ENCODE measurements at places on chromosomes 2 and 18. TPM values are rescaled to one million over a fixed set of nuclear protein-coding genes. Genes with fewer than 3 reads are reported as not detected.

GRCh38 chr2:42068571-42069178, 20.9 kb downstream of the PKDCC start:
- peaks cover 13% of the 10 kb centered on the region for H3K4me1 ChIP-seq
- no peak overlapping the region for H3K27ac ChIP-seq
- no peak overlapping the region for H3K4me3 ChIP-seq
- no peaks in the 10 kb centered on the region for H3K27me3 ChIP-seq

GRCh38 chr18:54878159-54878622, 49.9 kb downstream of the RAB27B start:
- no peaks in the 10 kb centered on the region for H3K4me1 ChIP-seq
- H3K4me3 ChIP-seq: no peak overlapping the region
- H3K27me3 ChIP-seq: peaks cover 8% of the 10 kb centered on the region
- H3K27ac ChIP-seq: no peak overlapping the region
- no peaks in the 10 kb centered on the region for H3K36me3 ChIP-seq

GRCh38 chr2:216927163-216927562, 67.3 kb upstream of the TNP1 start:
- H3K4me1 ChIP-seq: no peaks in the 10 kb centered on the region
- H3K27ac ChIP-seq: no peak overlapping the region
- H3K27me3 ChIP-seq: peaks cover 3% of the 10 kb centered on the region
- peaks cover 1% of the 10 kb centered on the region for H3K36me3 ChIP-seq
- H3K4me3 ChIP-seq: no peak overlapping the region
- no peak for DNase-seq

Gene NT5C1B
- not detected for total RNA-seq

GRCh38 chr18:58026857-58027256, 17.2 kb upstream of the NEDD4L start:
- H3K27ac ChIP-seq: no peak overlapping the region
- no peaks in the 10 kb centered on the region for H3K27me3 ChIP-seq
- H3K4me3 ChIP-seq: no peak overlapping the region
- DNase-seq: no peak
- no peaks in the 10 kb centered on the region for H3K36me3 ChIP-seq

DNA sequence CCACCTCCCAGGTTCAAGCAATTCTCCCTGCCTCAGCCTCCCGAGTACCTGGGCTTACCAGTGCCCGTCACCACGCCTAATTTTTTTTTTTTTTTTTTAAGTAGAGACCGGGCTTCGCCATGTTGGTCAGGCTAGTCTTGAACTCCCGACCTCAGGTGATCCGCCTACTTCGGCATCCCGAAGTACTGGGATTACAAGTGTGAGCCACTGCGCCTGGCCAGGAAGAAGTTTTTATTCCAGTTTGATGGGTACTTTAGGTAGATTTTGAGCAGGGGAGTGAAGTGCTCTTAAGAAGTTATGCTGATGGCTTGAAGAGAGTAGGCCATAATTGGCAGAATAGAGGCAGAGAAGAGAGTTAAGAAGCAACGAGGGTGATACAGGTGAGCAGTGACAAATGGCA, 25.3 kb downstream of the FZD5 start:
- H3K4me1 ChIP-seq: no peaks in the 10 kb centered on the region
- no peak overlapping the region for H3K4me3 ChIP-seq
- no peak for DNase-seq
- H3K36me3 ChIP-seq: peaks cover 4% of the 10 kb centered on the region

DNA sequence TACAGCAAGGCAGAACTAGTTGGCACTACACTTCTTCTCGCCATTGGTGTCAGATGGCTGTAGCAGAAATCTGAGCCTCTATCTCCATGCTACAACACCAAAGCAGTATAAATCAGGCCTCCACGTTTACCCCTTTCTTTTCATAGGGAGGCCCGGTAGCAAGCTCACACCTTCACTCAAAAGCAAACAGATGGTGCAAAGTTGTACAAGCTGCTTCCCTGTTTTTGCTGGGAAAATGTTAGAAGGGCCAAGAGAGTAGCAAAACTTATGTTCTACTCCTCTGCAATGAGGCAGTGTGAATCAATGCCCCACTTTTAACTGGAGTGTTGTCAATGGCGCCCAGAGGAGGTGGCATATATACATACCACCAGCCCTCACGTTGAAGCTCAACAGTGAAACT, 369.6 kb upstream of the NRXN1 start:
- H3K36me3 ChIP-seq: no peaks in the 10 kb centered on the region
- no peak for DNase-seq
- no peaks in the 10 kb centered on the region for H3K27me3 ChIP-seq
- no peak overlapping the region for H3K4me3 ChIP-seq

Gene AQP12B
- not detected for total RNA-seq

GRCh38 chr2:114237331-114237730, 205.1 kb upstream of the DPP10 start:
- H3K4me3 ChIP-seq: no peak overlapping the region
- DNase-seq: no peak
- peaks cover 3% of the 10 kb centered on the region for H3K27me3 ChIP-seq
- no peaks in the 10 kb centered on the region for H3K4me1 ChIP-seq

Gene ABCG8
- not detected for total RNA-seq

- no peak overlapping the region for H3K27ac ChIP-seq
- H3K4me3 ChIP-seq: no peak overlapping the region
- DNase-seq: no peak
- no peaks in the 10 kb centered on the region for H3K27me3 ChIP-seq
- H3K4me1 ChIP-seq: peaks cover 29% of the 10 kb centered on the region
- H3K36me3 ChIP-seq: peaks cover 2% of the 10 kb centered on the region
Measured at GRCh38 chr2:41600460-41600859, 447.4 kb upstream of the PKDCC start.

Gene FAP
- 171 TPM for total RNA-seq

DNA sequence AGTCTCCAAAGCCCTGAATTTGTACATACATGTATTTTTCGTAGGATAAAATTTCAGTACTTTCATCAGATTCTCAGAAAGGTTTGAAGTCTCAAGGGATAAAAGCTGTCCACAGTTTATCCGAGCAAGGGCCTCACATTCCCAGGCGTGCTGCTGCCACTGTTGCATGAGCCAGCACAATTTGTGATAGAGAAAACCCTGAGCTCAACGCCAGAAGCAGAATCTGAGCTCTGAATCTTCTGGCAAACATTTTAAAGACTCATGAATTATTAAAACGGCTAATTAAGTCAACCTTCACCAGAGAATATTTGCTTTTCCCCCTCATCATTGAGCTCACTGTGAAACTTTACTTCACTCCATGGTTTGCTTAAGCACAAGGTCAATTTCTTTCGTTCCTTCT, 38.5 kb upstream of the STPG4 start:
- H3K4me1 ChIP-seq: peaks cover 91% of the 10 kb centered on the region
- no peak overlapping the region for H3K4me3 ChIP-seq
- no peaks in the 10 kb centered on the region for H3K27me3 ChIP-seq

Gene CRYBA2
- total RNA-seq: not detected

GRCh38 chr2:133843551-133843950, 275.3 kb upstream of the NCKAP5 start:
- no peak for DNase-seq
- no peak overlapping the region for H3K27ac ChIP-seq
- peaks cover 32% of the 10 kb centered on the region for H3K4me1 ChIP-seq
- H3K4me3 ChIP-seq: no peak overlapping the region
- peaks cover 4% of the 10 kb centered on the region for H3K27me3 ChIP-seq

Gene MEP1B
- total RNA-seq: not detected

DNA sequence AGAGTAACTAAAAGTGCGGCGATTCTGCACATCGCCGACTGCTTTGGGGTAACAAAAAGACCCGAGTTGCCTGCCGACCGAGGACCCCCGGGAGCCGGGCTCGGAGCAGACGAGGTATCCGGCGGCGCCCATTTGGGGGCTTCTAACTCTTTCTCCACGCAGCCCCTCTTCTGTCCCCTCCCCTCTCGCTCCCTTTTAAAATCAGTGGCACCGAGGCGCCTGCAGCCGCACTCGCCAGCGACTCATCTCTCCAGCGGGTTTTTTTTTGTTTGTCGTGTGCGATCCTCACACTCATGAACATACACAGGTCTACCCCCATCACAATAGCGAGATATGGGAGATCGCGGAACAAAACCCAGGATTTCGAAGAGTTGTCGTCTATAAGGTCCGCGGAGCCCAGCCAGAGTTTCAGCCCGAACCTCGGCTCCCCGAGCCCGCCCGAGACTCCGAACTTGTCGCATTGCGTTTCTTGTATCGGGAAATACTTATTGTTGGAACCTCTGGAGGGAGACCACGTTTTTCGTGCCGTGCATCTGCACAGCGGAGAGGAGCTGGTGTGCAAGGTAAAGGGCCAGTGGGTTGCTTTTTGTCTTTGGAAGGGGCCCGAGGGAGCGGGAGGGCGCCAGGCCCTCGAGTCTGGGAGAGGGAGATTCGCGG, 1.4 kb downstream of the TRIB2 start:
- H3K4me3 ChIP-seq: peak overlapping the region; percentile 88
- H3K27me3 ChIP-seq: no peaks in the 10 kb centered on the region
- DNase-seq: no peak
- H3K4me1 ChIP-seq: peaks cover 74% of the 10 kb centered on the region
- no peaks in the 10 kb centered on the region for H3K36me3 ChIP-seq

GRCh38 chr18:62348474-62348873, 23.4 kb downstream of the TNFRSF11A start:
- no peak overlapping the region for H3K27ac ChIP-seq
- no peaks in the 10 kb centered on the region for H3K4me1 ChIP-seq
- H3K36me3 ChIP-seq: peaks cover 1% of the 10 kb centered on the region
- peaks cover 39% of the 10 kb centered on the region for H3K27me3 ChIP-seq
- DNase-seq: no peak

Gene HMSD
- total RNA-seq: not detected

DNA sequence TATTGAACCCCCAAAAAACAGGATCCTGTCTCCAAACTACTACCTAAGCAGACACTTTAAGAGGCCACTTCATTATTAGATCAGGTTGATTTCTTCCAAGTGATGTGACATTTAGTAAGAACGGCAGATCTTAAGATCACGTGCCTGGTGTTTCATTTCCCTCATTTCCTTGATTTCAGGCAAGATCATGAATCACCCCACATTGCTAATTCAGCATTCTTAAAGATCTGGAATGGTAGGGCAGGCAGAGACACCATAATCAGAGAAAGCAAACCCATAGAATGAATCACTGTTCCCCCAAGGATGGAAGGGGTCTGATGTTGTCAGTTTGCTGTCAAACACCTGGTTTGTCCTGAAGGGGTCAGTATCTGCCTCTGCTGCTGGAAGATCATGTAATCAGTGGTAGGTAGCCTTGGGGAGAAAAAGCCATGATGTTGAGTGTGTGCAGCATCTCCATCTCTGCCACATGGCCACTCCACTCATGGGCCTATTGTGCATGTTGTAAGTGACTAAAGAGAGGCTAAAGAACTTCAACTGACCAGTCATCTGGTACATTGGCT, 133.9 kb downstream of the ARHGAP15 start:
- H3K27ac ChIP-seq: no peak overlapping the region
- no peak for DNase-seq
- peaks cover 5% of the 10 kb centered on the region for H3K27me3 ChIP-seq
- H3K4me1 ChIP-seq: peaks cover 15% of the 10 kb centered on the region

GRCh38 chr2:188609321-188610049, 317.8 kb downstream of the GULP1 start:
- no peak overlapping the region for H3K4me3 ChIP-seq
- no peaks in the 10 kb centered on the region for H3K36me3 ChIP-seq
- H3K27ac ChIP-seq: no peak overlapping the region

Gene TCF23
- not detected for total RNA-seq

All from chondrocyte (in vitro differentiated cells).